ENCODE measurements at places on chromosomes 2 and 18.

DNA sequence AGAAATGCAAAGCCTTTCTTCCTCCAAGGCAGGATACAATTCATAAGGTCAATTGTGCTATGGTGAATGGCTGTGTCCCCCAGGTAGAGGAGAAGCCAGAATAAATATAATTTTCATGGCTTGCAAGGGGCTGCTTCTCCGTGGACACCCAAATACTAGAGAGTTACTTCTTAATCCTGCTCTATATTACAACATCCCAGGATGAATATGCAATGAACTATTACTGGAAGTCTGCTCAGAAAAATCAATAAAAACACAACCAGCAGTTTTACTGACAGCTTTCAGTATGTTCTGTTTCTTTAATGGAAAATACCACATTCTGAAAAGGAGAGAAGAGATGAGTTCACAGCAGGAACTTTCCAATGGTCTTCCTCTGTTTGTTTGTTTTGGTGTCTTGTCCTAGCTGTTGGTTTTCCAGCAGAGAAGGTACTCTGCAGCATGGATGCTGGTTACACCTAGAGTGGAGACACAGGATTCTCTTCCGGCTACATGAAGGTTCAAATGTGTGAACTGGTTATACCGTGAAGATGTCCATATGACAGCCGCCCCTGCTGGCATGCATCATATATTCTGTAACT lies 213.0 kb downstream of the PID1 start:
- no peak for DNase-seq

GRCh38 chr2:221075203-221075602 lies 496.9 kb downstream of the EPHA4 start:
- DNase-seq, result no peak

DNA sequence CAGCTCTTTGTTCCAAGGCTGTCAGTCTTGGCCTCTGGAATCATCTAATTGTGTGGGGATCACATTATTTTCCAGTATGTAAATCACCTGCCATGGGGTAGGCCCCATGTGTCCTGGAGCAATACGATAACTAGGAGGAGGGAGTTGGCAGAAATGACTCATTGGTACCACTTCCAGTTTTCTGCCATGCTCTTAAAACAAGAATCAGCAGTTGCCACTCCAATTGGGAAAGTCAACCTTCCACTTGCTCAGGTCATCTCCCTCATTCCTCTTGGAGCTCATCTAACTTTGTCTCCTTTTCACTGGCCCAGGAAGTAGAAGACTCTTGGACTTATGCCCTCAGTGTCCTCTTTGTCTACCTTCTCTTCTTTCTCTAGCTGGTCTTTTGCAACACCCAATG lies 487.0 kb downstream of the SLC4A3 start:
- DNase-seq, result no peak

- DNase-seq, result no peak
Observed at GRCh38 chr2:242053921-242054320, 184.4 kb downstream of the RTP5 start.

GRCh38 chr2:101946372-101947039 lies 45.3 kb upstream of the IL1R2 start:
- DNase-seq, result no peak

- no peak for DNase-seq
Observed at GRCh38 chr2:162014751-162015150, 59.3 kb downstream of the DPP4 start.

DNA sequence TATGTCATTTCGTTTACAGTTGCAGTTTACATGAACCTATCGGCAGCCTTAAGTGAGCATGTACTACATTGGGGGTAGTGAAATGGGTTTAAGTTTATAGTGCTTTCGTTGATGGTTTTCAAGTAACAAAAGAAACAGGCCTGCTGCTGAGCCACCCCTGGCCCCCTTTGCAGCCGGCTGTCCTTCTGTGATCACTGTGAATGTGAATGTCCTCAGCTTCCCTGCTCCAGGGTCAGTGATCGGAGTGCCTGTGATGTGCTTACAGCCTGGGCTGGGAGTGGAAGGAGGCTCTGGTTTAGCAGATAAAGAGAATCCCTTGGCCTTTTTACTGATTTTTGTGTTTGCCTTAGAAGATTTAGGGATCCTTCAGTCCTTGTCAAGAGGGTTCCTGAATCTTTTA lies 154.2 kb downstream of the FAM210A start:
- no peak for DNase-seq

DNA sequence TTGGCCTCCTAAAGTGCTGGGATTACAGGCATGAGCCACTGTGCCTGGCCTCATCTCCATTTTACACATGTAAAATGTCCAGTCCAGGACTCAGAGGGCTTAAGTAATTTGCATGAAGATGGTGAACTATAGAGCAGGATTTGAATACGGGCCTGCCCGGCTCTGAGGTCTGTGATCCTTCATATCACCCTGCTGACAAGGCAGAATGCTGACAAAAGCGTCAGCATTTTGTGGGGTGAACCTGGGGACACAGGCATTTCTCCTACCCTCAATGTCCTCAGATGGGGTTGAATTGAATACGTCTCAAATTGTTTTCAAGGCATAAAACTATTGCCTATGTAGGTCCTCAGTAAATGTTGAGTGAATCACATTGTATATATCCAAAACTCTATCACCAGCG lies 57.2 kb upstream of the GATA6 start:
- no peak for DNase-seq

DNA sequence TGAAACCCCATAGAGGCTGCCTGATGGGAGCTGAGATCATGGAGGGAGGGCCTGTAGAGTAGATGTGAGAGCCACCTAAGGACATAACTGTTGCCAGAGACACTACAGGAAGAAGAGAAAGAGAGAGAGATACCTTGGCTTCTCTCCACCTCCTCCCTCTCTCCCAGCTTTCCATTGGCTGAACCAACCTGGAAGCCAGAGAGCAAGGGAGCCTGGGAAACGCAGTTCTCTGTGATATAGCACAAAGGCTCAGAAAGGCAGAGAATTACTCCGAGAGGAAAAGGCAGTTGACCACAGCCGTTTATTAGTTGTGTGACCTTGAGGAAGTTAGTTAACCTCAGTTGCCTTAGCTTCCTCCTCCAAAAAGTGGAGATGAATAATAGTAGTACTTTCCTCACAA lies 37.7 kb upstream of the MAT2A start:
- DNase-seq, result no peak

GRCh38 chr2:28684142-28684858 lies 67.3 kb upstream of the PPP1CB start:
- no peak for DNase-seq

DNA sequence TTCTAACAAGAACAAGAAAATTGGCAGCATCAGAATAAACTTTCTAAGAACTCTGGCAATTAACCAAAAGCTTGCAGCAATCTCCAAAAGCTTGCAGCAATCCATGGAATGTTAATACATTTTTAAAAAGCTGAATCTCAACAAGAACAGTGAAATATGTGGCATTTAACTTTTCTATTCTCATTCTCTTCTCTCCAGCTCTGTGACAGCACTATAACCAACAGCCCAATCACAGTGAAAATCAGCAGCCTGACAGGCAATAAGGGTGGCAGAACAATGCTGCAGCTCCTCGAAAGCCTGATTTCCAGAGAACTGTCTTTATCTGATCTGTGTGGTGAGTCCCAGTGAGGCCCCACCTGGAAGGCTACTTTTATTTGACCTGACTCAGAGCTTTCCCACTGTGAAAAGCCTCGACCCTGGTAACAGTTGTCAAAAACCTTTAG lies 60.0 kb downstream of the TMEM131 start:
- no peak for DNase-seq

GRCh38 chr2:11551569-11552259 lies 17.9 kb downstream of the GREB1 start:
- DNase-seq, result no peak

GRCh38 chr2:3483986-3484960 lies 35.1 kb downstream of the ADI1 start:
- DNase-seq, result no peak

GRCh38 chr2:53493210-53493609 lies 274.4 kb upstream of the CHAC2 start:
- DNase-seq, result no peak

DNA sequence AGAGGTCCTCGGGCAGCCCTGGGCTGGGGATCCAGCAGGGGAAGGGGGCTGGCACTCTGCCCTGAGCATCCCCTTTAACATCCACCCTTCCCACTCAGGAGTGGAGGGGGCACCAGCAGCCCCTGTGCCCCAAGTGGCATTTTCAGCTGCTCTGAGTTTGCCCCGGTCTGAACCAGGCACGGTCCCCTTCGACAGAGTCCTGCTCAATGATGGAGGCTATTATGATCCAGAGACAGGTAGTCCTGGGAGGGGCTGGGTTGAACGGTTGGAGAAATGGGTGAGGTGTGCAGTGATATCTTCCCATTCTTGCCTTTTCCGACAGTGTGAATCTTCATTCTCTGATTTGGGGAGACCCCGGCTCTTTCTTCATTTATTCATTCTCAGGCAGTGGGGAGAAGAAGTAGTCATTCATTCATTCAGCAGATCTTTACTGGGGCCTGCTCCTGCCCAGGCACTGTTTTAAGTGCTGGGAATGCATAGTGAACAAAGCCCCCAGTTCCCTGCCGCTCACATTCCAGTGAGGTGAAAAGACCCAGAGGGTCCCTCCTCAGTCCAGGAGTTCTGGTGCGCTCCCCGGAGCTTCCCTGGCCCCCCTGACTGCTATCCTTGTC lies 1.4 kb upstream of the KHK start:
- DNase-seq, result no peak

- peak; percentile 46 for DNase-seq
Observed at GRCh38 chr2:138827426-138828054, 47.4 kb upstream of the NXPH2 start.

DNA sequence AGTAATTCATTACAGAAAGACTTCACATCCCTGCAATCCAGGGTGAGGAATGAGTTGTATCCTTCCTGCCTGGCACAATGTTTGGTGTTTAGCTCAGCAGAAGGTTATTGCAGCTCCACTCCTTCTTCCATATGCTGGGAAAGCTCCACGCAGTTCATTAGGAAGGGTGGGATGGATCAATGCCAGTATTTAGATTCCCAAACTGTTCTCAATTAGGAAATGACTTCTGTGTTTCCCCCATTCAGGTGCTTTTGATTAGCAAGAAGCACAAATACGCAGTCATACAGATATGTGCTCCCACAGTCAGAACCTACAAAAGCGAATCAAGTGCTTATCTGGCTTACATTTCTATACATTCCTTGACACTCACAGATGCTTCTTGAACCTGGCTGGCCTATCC lies 340.6 kb downstream of the NYAP2 start:
- DNase-seq, result no peak

GRCh38 chr18:52386306-52386705 lies 46.3 kb downstream of the DCC start:
- no peak for DNase-seq

GRCh38 chr2:224986477-224986876 lies 55.8 kb downstream of the DOCK10 start:
- DNase-seq, result no peak

DNA sequence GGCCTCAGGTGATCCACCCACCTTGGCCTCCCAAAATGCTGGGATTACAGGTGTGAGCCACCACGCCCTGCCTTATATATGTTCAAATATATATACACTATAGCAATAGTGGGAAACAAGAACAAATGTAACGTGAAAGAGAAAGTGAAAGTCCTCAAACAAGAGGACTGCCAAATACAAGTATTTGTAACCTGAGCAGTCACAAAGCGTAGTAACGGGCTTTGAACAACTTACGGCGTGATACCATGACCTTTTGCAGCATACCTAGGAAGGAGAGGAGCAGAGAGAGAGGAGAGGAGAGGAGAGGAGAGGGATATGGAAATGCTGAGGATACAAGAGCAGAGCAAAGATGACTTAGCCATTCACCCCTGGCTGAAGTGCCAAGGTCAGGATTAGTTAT lies 113.8 kb upstream of the RGPD4 start:
- DNase-seq, result no peak

DNA sequence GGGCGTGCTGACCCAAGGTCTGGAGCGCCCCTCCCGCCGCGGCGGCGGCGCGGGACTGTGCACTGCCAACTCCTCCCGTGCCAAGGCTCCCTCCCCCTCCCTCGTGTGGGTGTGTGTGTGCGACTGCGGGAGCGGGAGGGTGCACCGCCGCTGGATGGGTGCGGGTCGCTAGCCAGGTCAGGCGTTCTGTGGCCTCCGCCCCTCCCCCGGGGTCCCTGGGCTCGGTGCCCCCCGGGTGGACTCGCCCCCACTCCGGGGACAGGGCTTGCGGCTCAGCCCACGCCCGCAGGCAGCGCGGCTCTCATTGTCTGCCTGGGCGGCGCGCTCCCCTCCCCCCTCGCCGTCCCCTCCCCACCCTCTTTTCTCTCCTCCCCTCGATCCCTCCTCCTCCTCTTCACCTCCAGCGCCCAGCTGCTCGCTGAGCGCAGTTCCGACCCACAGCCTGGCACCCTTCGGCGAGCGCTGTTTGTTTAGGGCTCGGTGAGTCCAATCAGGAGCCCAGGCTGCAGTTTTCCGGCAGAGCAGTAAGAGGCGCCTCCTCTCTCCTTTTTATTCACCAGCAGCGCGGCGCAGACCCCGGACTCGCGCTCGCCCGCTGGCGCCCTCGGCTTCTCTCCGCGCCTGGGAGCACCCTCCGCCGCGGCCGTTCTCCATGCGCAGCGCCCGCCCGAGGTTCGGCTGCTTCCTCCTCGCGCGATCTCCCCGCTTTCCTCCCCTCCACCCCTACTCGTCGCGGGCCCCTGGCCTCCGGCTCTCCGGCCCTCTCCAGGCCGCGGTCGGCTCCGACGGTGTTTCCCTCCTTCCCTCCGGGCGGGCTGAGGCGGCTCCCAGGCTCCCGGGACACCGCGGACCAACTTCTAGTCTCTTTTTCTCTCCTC lies at the start of gene GATA6:
TSS of gene GATA6 (plus strand) at position 579 of the 878 bp plus-strand sequence. CDS start 1,556 bp downstream, outside the sequence.
- DNase-seq, result no peak
